ENCODE measurements at places on chromosomes 3 and 15.

- no peak for DNase-seq
Measured at GRCh38 chr15:85048430-85048829, 66.8 kb downstream of the PDE8A start.

GRCh38 chr3:119628390-119628789 is 30.7 kb downstream of the PLA1A start:
- peak; percentile 57 for DNase-seq

GRCh38 chr3:143529018-143529478 is 319.2 kb downstream of the SLC9A9 start:
- peak; percentile 4 for DNase-seq

GRCh38 chr15:35182841-35183479 is 97.9 kb upstream of the NANOGP8 start:
- DNase-seq: no peak

DNA sequence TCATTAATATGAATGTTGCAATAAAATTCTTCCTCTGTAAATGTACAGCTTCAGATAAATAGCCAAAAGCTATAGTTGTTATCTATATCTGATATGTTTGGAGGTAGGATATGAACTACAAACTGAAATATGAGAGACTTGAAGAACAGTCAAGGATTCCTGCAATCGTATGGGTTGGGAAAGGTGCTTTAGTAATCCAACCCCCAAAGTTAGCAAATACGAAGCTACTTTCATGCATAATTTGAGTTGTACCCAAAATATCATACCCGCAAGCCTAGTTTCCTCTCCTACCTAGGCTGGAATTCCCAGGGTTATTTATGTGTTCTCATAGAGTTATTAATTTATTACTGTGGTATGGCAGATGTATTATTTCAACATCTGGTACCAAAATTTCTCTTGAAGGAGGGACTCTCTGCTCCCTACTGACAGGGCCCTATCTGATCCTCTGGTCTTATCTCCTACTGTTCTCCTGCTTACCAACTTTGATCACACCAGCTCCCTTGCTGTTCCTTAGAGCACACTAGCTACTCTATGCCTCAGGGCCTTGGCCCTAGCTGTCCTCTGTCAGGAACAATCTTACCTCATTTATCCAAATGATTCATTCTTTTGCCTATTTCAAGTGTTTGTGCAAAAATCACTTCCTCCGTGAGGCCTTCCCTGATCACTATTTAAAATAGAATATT is 140.4 kb upstream of the CCDC54 start:
- DNase-seq: no peak

DNA sequence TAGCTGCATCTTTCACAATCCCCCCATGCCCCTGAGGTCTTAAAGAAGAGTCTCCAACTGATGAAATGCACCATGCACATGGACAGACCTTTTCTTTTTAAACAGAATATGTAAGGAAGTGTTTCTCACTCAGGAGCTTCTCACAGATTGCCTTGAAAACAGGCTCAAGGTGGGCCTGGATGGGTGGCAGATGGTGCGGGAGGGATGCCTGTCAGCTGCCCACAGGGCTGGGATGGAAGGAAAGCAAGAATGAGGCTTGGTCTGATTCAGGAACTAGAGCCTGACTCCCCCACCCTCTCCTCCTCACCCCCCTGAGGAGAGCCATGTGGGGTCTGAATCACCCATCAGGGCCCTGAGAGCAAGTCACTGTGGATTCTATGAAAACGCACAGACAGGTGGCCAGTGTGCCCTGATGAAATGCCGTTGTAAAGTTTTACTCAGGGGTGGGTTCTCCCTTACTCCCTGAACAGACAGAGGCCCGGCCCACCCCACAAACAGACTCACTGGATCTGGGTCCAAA is 67.2 kb downstream of the UMPS start:
- DNase-seq: no peak

DNA sequence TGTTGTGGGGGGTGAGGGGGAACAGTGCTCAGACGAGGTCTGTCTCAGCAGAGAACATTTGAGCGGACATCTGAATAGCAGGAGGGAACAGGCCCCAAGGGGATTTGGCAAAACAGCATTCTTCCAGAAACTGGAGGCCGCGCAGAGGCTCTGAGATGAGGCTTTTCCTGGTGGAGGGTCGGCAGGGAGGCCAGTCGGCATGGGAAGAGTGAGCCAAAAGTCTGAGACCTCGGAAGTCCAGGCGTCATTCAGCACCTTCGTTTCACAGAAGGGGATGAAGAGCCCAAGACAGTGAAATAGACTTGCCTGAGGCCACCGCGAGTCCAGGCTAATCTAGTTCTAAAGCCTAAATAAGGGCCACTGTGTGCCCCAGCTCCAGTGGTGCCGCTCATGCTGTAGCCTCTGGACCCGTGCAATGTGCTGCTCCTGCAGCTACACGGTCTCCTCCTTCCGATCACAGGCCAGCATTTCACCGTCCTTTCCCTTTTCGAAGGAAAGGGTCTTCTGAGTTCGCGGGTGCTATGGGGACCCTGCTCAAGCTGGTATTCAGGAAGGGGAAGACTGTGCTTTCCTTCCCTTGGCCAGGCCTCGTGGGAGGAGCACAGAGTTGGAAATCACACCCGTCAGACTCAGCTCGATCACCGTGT is 24.4 kb downstream of the LSM3 start:
- no peak for DNase-seq

DNA sequence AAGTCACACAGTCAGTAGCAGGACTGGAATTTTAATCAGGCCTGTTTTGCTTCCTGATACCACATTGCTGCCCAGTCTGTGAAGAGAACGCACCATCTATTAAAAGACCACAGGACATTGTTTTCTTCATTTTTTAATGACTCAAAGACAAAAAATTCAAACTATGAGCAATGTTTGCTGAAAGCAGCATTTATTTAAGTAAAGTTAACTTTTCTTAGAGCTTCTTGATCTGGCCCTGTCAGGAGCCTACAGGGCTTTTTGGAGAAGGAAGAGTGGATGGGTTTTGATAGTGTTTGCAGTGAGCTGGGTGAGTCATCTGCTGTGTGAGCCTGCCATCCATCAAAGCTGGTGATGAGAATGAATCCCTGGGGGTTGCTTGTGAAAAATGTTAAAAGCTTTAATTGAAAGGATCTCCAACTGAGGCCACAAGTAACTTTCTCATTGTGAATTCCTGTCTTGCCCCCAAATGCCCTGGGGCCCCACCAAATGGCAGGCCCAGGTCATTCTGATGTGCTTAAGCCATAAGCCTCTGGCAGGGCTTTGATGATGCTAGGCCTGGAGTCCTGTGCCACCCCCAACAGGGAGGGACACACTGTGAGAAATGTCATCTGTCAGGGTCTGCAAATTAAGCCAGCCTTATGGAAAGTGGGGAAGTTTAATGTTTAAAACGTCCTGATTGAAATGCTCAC is 136.2 kb upstream of the PFN2 start:
- DNase-seq: no peak

DNA sequence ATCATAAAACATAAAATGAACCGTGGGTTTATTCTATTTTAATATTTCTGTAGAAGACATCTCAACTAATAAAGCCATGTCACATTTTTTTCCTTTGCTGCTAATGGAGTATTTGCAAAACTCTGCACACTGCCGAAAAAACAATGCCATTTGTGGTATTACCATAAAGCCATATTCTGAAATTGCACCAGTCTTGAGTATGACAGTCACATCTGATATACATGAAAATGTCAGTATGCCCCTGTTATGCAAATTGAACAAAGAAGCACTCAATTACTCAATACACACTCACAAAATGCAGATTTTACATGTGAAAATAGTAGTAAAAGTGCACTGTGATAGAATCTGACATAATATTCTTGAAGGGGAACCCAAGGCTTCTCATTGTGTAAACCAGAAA is 55.2 kb upstream of the CPB1 start:
- DNase-seq: no peak

DNA sequence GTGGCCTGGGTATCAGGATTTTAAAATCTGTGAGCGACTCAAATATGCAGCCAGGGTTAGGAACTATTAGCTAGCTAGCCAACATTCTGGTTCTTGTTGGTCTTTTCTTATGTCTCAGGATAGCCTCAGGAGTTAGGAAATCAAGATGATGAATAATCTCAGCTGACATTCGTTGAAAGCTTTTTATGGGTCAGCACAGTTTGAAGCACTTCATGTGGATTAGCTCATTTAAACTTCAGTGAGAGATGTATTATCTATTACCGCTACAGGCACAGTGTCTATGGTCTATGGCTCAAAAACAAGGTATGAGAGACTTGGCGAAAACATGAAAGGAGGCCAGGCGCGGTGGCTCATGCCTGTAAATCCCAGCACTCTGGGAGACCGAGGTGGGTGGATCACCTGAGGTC is 187.5 kb upstream of the THRB start:
- DNase-seq: no peak

DNA sequence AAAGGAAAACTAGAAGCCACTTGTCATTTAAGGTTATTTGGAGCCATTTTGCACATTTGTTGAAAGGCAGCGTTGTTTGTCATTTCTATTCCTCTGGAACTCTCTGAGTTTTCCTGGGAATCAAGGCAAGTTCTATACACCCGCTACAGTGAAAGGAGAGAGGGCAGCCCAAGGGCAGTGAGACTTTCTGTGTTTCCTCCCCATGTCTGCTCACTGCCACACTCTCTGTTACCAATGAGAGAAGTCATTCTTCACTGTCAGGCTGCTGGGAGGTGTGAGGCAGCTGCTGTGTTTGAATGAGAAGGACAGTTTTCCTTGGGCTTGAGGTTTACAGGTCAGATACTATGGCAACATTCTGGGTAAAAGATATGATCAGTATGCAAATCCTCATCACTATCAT is 36.0 kb downstream of the ATP13A5 start:
- DNase-seq: no peak

- DNase-seq: no peak
Measured at GRCh38 chr15:101060576-101061551, 141.7 kb downstream of the LRRK1 start.

GRCh38 chr3:10493202-10493589 is 12.2 kb downstream of the ATP2B2 start:
- DNase-seq: no peak

DNA sequence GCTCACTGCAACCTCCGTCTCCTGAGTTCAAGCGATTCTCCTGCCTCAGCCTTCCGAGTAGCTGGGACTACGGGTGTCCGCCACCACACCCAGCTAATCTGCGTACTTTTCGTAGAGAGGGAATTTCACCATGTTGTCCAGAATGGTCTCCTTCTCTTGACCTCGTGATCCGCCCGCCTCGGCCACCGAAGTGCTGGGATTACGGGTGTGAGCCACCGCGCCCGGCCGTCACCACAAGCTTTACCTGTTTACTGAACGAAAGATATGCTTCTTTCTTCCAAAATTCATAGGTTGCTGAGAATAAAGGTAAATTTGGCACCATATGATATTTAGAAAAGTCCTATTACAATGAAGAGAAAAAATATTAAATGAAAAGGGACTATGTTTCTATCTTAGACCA is 333.5 kb upstream of the EPHA6 start:
- DNase-seq: no peak

- DNase-seq: no peak
Measured at GRCh38 chr3:27186013-27186412, 183.2 kb downstream of the NEK10 start.

- no peak for DNase-seq
Measured at GRCh38 chr15:83538682-83539081, 91.5 kb downstream of the SH3GL3 start.

- no peak for DNase-seq
Measured at GRCh38 chr3:16494814-16495431, 18.6 kb downstream of the RFTN1 start.

- no peak for DNase-seq
Measured at GRCh38 chr3:9448643-9449042, 51.2 kb downstream of the SETD5 start.

GRCh38 chr3:37814547-37814946 is 47.1 kb upstream of the CTDSPL start:
- no peak for DNase-seq

DNA sequence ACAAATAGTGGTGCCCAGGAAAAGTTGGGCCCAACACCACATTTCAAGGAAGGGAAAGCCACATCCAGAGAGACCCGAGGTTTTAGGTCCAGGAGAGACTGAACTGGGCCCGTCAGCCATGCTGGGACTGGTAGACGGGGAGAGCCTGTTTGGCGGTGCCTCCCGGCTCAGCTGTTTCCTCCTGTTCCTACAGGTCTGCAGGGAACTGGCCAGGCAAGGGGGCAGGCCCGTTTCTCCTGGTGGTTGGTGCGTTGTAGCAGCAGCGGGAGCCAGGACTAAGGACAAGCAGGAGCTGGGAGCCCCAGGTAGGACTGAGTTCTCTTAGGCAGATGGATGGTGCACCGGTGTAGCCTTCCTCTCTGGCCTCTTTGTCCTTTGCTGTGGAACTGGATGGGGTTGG is 3.9 kb downstream of the PRKCD start:
- no peak for DNase-seq

- no peak for DNase-seq
Measured at GRCh38 chr3:151555523-151555922, 94.7 kb upstream of the IGSF10 start.

DNA sequence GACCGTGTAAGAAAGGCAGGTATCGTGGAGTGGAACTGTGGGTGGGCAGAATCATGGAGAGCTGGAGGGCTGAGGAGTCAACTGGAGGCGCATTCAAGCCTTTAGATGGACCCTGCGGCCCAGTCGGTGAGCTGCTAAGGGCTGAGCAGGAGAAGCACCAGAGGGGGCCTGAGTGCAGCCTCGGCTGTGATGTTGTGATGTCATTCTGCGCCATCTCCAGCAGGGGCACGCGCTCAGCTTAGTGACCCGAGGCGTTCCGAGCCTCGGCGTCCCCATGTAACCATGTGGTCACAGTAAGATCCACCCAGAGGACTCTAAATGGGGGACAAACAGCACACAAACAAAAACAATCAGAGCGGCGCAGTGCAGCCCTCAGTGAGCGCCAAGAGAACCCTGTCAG is 76.8 kb downstream of the VGLL4 start:
- no peak for DNase-seq

DNA sequence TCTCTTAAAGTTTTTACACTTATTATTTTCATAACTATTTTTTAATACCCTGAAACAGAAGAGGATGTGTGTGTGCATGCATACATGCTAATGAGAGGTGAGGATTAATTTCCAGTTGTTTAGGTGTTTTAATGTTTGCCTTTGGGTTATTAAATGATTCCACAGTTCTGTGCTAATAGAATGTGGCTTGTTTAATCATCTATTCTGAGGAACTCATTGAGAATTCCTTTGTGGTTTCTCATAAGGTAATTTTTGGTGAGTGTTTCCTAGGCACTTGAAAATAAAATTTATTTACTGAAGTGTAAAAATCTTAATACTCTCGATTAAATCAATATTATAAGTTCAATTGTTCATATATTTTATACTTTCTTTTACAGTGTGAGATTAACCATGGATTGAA is 38.0 kb downstream of the STAC start:
- DNase-seq: no peak

GRCh38 chr3:178749471-178749870 is 213.2 kb downstream of the KCNMB2 start:
- DNase-seq: no peak
